Stimulated activated memory B cell treated with anti-CD40 and anti-IgM and Interleukin-4, amounts not matched to agents 10 μg/mL and 1 μg/mL and 100 μg/mL, for 72 hours (primary cell): ENCODE measurements at places on chromosomes 5 and 9.

DNA sequence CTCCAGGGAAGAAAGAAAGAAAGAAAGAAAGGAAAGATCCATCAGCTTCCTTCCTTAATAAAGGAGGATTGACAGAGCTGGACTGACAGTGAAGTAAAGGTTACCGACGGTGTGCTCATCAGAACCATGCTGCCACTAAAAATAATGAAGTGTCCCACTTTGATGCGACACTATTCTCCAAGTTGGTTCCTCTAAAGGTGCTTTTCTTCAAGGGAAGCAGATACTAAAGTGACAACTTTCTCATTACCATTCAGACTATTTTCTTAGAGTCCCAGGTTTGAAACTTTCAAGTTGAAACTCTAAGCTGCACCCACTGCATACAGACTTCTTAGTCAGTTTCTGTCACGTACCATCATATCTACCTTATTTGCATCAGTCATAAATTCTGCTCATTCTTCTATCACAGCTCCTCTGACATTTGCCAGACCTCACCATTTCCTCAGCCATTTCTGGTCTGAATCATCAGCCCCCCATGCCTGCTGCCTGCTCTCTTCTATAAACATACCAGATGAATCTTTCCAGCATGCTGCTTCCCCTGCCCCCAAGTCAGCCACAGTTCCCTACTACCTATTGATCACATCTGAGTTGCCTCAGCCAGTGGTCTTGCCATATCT, 177.6 kb downstream of the DEPDC1B start:
- ATAC-seq: peak; percentile 87

GRCh38 chr5:90248640-90249039, 160.9 kb downstream of the CETN3 start:
- no peak for ATAC-seq

GRCh38 chr5:169980418-169981053, at the start of gene INSYN2B:
Gene INSYN2B (minus strand): TSS chr5:169980495. CDS start chr5:169883898, 96,597 bp downstream.
- ATAC-seq: no peak

- ATAC-seq: no peak
Observed at GRCh38 chr5:80540691-80541090, 29.4 kb downstream of the ANKRD34B start.

- ATAC-seq: no peak
Observed at GRCh38 chr5:322281-322941, 897 bp downstream of the AHRR start.

DNA sequence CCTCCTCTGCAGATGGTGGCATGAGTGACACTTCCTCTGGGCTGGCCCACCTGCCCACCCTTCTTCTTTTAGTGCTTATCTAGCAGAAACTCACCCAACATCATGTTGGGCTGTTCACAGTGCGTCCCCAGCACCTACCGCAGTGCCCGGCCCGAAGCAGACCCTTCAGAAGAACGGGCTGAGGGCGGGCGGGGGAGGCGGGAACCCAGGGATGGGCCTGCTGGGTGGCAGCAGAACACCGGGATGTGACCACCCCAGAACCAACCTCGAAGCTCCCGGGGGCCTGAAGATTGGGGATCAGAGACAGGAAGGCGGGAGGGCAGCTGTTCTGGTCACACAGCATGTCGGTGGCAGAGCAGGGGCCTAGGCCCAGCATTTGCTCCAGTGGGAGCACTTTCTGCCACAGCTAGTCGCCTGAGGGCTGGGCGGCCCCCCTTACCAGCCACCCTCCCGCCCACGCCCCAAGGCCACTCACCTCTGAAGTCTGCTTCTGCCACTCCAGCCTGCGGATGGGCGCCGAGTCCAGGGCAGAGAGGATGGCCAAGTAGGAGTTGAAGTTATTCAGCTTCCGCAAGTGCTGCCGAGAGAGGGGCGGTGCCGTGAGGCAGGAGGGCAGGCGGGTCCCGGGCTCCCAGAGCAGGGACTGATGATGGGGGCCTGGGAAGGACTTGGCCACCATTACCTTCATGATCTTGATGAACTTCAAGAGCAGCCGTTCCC, 38.7 kb downstream of the PRRT1B start:
- no peak for ATAC-seq

DNA sequence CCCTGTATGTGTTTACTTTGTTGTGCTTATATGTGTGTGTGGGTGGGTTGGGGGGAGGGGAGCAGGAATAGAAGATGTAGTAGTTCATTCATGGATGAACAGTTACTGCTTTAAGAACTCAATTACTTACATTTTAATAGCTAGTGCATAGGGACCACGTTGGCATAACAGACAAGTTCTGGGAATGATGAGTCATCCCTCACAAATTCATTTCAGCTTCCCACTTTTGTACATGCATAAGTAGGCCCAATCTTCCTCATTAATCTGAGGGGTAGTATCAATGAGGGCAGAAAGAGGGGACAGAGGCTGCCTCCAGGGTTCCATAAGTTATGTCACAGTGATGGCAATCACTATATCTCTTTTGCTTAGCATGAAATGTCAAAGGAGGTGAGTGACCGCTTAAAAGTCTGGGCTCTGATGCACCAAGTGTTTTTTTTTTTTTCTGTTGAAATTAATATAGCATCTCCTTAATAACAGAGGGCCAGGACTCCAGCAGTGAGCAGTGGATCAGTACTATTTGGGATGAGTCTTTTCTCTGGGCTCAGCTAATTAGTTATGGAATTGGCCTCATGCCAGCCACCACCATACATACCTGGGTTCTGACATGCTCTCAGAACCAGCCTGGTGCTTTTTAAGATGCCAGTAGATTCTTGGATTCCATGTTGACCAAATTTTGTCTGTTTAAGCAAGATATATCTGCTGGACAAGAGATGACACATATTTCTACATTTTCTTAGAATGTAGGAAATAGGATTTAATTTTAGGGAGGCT, 37.1 kb downstream of the PRDM6 start:
- no peak for ATAC-seq

DNA sequence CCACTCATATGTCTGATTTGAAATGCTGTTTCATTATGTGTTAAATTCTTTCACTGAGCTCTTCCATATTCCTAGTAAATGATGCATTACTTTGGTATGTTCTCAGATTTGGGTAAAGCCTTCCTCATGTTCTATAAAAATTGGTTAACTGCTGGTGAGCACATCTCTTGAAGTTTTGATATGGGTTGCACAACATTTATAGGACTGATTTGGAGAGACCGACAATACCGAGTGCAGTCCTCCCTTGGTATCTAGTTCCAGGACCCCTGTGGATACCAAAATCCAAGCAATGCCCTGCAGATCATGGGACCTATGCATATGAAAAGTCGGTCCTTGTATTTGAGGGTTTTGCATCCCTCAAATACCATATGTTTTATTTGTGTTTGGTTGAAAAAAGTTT, 37.8 kb downstream of the WDR36 start:
- no peak for ATAC-seq

DNA sequence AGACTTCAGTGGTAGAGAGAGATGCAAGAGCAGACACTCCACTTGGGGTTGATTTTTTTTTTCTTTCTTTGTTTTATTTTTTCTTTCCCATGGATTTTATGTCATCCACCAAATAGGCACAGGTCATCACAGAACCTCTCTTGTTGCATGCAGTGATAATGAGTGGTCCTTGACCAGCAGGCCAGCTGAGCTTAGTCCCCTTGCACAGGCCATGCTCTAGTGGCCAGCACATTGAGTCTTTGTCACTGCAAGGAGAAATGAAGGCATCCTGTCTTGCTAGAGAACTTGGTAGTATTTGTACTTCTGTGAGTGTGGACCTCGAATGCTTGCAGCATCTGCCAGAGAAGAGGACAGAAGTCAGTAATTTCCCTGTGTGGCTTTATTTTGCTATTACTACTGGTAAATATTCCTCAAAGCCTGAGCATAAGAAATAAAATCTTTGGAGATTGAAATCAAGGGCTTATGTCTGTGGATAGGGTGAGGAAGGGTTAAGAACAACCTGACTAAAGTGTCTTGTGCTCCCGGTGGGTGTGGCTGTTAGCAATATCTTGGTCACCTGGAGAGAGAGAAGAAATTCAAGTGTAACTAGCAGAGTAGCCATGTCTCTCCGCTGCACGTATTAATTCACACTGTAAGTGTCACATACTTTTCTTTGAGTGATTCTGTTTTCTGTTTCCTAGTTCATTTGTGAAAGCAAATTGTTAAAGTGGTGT, 45.3 kb upstream of the NCS1 start:
- ATAC-seq: no peak

DNA sequence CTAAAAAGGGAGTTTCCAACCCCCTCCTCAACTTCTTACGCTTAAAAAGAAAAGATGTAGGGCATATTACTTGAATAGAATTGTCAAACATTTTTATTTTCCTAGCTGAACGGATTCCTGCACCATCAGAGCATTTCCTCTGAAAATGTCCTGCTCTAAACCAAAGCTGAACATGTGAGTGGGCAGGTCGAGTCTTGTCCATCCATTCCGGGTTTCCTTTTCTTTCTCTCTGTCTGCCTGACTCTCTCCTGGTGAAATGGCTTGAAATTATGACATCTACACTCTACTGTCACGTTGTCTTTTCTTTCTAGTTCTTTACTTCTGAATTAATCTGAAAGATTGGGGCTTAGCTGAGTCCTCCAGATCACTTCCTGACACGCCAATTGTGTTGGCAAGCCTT, 39.2 kb upstream of the PTPN3 start:
- ATAC-seq: no peak

- peak; percentile 28 for ATAC-seq
Observed at GRCh38 chr5:129904667-129905472, 605 bp downstream of the CHSY3 start.

- no peak for ATAC-seq
Observed at GRCh38 chr5:133907075-133907474, 61.4 kb downstream of the C5orf15 start.

DNA sequence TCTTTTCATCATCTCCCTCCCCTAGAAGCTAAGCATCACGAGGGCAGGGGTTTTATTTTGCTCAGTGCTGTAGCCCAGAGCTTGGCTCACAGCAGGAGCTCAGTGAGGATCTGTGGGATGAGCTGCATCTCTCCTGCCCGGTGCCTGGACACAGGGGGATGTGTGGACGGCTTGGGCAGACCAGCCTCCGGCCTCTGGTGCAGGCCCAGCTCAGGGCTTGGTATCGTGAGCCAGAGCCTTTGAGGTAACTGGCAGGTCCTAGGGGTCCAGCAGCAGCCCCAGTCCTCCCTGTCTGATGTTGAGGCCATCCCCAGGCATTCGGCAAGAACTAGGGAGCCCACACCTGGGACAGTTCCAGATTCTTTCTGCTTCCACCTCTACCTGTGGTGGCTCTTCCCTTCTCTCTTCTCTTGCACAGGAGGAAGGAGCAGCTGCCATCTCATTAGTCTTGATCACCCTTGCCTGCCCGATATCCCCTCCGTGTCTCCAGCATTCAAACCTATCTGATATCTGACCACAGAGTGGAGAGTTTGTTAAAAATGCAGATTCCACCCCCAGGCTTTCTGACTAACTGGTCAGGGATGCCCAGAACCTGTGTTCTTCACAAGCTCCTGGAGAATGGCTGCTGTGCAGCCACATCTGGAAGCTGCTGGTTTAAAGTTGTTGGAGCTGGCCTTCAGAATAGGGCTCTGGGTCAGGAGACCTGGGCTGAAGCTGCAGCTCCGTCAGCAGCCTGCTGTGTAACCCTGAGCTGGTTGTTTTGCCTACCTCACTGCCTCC, 7.9 kb upstream of the SLC6A7 start:
- ATAC-seq: no peak

GRCh38 chr5:118616281-118616680, 372.1 kb downstream of the DTWD2 start:
- ATAC-seq: peak; percentile 25

- ATAC-seq: no peak
Observed at GRCh38 chr5:44382894-44383293, 6.3 kb downstream of the FGF10 start.

GRCh38 chr9:137772281-137772873, 105.2 kb upstream of the CACNA1B start:
- ATAC-seq: no peak

DNA sequence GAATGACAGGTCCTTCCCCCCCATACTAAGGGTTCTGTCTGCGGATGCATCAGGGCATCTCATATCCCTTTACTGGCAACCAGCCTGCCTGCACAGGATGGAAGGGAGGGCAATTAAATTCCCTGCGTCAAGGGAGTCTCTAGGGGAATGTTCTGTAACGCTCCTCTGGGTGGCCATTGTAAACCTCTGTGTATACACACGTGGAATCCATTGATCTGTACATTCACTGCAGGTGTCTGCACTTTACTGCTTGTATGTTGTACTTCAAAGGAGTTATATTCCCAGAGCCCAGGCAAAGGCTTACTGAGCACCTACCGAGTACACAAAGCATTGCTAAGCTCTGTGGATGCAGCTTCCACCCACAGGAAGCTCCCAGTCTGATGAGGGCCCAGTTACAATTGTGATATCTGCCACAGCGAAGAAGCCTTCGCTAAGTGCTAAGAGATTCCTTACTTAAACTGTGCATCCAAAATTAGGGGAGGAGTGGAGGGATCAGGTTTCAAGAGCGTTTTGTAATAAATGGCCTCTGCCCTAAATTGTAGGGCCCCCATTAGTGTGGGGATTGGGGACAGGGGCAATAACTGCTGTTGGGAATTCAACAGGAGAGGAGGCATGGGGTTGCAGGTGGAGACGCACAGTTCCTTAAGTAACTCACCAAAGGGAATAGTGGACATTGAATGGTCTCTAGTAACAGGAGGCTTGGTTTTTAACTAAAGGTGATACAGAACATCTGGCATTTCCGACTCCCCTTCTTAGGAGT, 1.5 kb upstream of the RETREG1 start:
- ATAC-seq: no peak

GRCh38 chr9:99490729-99491128, 268.6 kb downstream of the SEC61B start:
- ATAC-seq: no peak

DNA sequence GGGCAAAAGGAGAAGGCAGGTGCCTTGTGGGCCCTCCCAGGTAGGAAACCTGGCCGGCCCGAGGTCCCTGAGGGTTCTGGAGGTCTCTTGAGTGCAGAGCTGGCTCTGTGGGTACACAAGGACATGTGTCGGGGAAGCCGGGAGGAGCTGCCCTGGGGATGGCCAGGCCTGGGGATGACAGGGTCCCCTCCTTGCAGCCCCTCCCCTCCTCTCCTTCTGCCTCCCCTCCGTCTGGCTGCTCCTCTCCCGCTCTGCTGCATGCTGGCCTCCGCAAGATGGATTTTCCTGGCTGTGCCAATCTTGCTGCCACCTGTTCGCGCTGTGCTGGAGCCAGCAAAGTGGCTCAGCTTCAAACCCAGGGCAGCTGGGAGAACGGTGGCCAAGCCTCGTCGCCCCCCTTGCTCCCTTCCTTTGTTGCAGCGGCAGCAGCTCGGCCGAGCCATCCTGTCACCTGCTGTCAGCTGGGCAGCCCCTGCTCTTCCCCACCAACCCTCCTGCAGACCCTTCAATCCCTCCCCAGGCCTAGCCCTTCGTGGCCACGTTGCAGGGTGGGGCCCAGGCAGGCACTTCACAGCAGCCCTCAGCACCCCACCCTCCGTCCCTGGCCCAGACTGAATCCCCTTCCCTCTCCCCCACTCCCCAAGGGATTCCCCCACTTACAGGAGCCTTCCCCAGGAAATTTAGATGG, 17.6 kb upstream of the UNC5A start:
- no peak for ATAC-seq

- ATAC-seq: no peak
Observed at GRCh38 chr5:111699976-111700375, 57.0 kb downstream of the NREP start.

DNA sequence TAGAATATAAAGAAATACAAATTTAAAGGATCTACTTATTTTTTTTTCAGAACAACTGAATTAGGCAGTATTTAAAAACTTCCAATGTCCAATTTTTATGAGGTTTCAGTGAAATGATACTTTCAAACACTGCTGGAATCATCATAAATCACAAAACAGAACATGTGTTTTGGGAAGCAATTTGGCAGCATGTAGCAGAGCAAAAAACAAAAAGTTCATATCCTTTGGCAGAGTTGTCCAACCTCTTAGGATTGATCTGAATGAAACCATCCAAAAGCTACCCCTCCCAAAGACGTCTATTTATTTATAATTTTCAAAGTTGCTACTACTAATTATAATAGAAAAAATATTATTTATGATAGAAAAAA, 192.4 kb upstream of the PUM3 start:
- no peak for ATAC-seq
